ENCODE measurements at places on chromosomes 6 and 20.
A peak's percentile ranks its signal among the peaks of the same experiment; 100 is the strongest.

DNA sequence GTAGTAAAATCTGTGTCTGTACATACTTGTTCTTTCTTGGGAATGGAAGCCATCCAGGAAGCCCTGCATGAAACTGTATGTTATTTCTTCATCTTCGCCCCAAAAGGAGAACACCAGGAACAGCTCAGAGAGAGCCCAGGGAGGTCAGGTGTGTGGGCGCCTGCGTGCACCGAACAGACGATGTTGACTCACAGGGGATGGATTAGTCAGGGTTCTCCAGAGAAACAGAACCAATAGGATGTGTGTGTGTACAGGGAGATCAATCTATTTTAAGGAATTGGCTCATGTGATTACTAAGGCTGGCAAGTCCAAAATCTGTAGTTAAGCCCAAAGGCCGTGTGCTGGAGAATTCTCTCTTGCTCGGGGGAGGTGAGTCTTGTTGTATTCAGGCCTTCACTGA, 45.7 kb downstream of the RNASET2 start:
- no peak for DNase-seq

GRCh38 chr6:144460327-144461095, 175.4 kb downstream of the UTRN start:
- DNase-seq: no peak

DNA sequence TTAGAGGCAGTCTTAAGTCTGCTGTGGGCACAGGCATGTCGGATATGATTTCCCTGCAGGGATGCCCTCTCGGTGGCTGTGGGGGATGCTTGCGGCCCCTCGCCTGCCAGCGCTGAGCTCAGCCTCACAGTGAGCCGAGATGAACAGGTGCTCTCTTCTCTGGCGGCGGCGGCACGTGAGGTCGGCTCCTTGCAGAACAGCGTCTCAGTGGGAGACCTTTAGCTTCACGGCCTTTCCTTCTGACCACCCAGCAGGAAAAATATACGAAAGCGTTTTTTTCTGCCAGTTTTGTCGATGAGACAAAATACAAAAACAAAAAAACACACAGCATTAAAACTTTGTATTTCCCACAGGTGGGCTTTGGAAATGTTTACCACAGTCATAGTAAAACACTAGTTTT, 23.6 kb downstream of the FOXA2 start:
- DNase-seq: no peak

GRCh38 chr6:136567688-136568087, 17.5 kb upstream of the MAP7 start:
- no peak for DNase-seq

- DNase-seq: no peak
Observed at GRCh38 chr20:33531047-33531877, 41.4 kb downstream of the CBFA2T2 start.

- peak; percentile 93 for DNase-seq
Observed at GRCh38 chr6:111586554-111586953, 19.1 kb downstream of the TRAF3IP2 start.

GRCh38 chr20:45230631-45231030, 9.5 kb downstream of the SEMG2 start:
- DNase-seq: no peak

- no peak for DNase-seq
Observed at GRCh38 chr6:111543913-111544435, 61.0 kb upstream of the REV3L start.

- no peak for DNase-seq
Observed at GRCh38 chr6:151690768-151691562, 116.5 kb upstream of the ESR1 start.

DNA sequence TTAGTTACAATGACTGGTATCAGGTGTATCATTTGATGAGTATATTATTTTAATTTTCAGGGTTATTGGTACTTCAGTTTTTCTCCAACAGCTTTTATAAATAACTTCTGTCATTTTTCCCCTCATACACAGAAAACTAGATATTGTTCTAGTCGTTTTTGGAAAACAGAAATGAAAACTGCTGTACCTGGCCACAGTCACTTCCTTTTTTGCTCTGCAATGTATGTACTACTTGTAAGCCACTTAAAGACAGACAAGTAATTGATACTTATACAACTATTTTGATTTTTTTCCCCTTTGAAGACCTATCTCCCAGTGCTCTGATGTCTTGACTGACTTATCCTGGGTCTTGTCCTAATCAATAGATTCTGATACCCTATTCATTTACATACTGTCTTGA, 218.6 kb upstream of the RUNX2 start:
- DNase-seq: no peak

DNA sequence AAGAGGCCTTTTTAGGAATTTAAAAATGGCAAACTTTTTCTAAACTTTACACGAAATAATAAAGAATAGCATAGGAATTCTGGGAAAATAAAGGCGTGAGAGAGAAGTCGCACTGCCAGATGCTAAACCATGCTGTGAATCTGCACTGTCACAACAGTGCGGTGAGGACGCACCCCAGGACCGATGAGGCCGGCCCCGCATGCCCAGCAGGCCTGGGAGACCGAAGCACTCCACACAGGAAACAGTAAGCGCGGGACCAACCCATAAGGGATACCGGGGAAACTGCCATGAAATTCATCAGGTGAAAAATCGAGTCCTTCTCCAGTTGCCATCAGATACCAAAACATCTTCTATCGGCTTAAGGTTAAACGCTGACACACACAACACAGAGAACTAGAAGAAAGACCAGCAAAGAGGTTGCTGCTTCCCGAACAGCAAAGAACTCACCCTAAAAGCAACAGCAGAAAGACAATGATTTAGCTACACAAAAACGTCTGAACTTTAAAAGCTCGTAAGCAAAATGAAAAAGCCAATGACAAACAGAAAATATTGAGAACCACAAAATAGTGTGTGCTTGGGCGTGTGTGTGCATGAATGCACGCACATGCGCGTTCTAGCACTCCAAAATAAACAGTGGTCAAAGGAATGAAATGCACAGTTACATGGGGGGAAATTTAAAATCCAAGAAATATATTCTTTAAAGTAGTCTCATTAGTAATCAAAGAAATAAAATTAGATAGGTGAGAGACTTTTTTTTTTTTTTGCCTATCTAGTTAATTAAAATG, 15.4 kb downstream of the RAMACL start:
- DNase-seq: no peak

GRCh38 chr20:2005359-2005758, 11.5 kb upstream of the PDYN start:
- no peak for DNase-seq

DNA sequence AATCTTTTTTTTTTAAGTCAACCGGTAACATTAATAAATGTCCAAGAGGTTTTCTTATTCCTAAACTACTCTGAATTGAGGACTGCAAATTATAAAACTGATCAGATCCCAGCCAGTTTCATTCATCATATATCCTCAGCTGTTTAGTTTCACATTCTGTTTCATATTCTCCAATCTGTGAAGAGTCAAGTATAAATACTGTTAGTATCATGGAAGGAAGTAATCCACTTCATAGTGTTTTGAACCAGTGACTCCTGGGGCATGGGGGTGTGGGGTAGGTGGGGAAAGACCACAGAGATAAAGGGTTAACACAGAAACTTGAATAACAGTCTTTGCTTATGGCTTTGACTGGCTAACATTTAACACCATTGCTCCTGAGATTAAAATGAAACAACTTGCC, 69.9 kb downstream of the FYN start:
- no peak for DNase-seq

- DNase-seq: no peak
Observed at GRCh38 chr20:19713822-19714578, 44.1 kb upstream of the RIN2 start.

DNA sequence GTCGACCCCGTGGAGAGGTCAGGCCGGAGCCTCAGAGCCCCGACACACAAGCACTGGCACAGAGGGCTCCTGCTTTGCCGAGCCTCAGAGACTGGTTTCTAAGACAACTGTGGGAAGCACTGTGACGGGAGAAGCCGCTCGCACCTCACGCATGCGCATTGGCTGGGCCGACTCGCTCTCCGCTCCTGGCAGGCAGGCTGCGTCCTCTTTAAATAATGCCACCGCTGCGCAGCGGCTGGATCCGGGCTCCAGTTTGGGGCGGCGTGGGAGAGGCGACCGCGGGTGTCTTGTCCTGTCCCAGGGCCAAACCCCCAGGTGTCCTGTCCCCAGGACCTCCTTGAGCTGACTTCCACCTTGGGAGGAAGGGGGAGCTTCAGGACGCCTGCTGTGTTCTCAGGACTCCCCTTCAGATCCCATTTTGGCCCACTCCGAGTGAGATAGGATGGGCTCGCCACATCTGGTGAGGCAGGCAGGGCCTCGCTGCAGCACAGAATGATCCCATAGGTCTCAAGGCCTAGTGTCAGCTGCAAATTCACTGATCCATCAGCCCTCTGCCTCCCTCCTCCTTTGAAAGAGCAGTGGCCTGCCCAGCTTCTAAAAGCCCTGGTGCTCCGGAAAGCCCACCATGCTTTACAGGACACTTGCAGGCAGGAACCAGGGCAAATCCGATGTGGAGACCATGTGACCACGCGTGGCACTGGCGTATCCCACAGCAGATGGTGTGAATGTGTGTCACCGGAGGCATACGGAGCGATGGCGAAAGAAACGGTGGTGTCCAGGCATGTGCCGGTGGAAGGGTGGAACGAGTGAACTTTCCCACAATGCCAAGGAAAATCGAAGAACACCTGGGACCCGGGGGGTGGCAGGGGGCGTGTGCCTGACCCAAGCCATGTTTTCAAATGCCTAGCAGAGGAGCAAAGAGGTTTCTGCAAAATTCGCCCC, 169.3 kb upstream of the ZNF337 start:
- DNase-seq: peak; percentile 71

GRCh38 chr6:137282254-137282653, 63.1 kb upstream of the IFNGR1 start:
- no peak for DNase-seq

- no peak for DNase-seq
Observed at GRCh38 chr20:41011551-41012067, 17.0 kb upstream of the TOP1 start.

DNA sequence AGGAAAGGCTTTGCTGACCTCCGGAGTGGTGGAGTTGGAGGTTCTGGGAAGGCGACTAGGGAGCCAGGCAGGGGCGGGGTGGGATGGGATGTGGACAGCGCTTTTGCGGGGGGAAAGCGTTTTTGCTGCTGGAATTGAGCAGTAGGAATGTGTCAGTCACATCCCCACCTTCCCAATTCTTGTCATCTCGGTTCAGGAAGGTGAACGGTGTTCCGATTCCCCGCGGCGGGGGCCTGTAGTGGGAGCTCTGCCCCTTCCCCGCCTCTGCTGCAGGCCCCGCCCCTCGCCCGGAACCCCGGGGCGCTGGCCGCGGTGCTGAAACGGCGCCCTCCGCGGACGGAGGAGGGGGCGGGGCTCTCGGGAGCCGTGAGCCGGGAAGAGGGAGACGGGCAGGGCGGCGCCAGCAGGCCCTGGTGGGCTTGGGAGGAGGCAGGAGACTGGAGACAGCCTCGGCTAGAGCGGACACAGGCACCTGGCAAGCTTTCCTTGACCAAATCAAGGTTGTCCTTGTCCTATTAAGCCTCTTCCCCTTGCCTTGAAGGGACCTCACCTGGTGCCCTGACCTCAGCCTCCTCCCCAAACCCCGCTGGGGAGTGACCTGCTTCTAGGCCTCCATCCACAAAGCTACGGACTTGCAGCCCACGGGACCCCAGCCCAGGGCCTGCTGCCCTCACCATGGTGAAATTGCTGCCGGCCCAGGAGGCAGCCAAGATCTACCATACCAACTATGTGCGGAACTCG, at the start of gene LHFPL5:
TSS of gene LHFPL5 (plus strand) at position 357 of the 741 bp plus-strand sequence. CDS start at position 676, 319 bp downstream.
- DNase-seq: peak; percentile 22

GRCh38 chr20:48141660-48142515, 356.6 kb upstream of the SULF2 start:
- no peak for DNase-seq

DNA sequence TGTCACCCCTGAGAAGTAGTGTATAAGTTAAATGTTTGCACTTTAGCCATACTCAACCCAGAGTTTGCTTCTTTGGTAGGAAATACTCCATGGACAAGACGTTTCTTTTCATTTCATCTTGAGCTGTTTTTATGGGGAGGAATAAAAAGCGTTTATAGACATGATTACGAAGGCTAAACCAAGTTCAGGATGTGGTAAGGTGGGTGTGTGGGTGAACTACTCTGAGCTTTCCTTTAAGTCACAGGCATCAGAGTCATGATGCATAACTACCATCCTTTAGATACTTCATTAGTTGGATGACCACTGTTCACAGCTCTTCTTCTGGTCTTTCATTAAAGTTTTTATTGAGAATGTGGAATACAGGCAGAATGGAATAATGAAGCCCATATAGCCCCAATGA, 48.9 kb downstream of the EBF4 start:
- DNase-seq: no peak

GRCh38 chr6:132400883-132401617, at the start of gene MOXD1:
Gene MOXD1 (minus strand): TSS chr6:132401475. CDS start chr6:132401426, 49 bp downstream.
- DNase-seq: no peak

DNA sequence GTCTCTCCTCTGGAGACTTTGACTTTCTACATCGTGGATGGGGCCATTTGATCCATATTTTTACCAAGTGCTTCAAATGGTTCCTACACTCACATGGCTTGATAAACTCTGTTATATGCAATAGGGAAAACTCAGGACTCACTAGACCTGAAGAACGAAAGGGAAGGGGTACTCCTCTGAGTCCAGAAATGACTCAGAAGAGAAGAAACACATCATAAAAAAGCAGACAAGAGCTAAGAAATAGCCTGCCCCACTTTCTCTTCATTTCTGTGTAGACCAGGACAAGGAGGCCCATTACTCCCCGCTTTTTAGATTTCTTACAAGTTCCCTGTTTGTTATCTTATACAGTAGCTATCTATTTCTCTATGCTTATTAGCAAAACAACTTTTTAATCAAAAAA, 369.8 kb upstream of the ARID1B start:
- no peak for DNase-seq
